NCI-H1417 (cell line): ENCODE measurements at places on chromosomes 4 and X.

- DNase-seq, result no peak
Observed at GRCh38 chr4:7812231-7812857, 127.3 kb downstream of the AFAP1 start.

DNA sequence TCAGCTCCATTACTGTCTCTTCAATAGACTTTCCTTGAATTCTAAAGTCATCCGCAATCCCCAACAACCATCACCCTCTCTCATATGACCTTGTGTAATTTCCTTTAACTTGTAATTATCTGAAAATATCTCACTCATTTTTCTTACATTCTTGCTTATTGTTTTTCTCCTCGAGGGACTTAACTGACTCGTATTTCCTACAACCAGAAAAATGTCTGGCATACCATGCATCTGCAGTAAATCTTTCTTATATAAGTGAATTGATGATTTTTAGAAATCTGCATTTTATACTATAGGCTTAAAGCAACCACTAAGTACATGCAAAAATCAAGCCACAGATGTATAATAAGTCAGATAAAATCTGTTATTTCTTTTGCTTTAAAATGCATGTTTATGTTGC, 276.7 kb downstream of the UNC5C start:
- no peak for DNase-seq

GRCh38 chr4:26459054-26459755, 31.1 kb downstream of the CCKAR start:
- DNase-seq, result peak; percentile 68

GRCh38 chr4:17124767-17125166, 226.3 kb upstream of the LDB2 start:
- no peak for DNase-seq

- DNase-seq, result no peak
Observed at GRCh38 chr4:38921151-38921550, 53.5 kb downstream of the FAM114A1 start.

GRCh38 chrX:102714994-102715393, 2.7 kb downstream of the GPRASP2 start:
- DNase-seq, result no peak

GRCh38 chr4:98908703-98909262, 20.1 kb downstream of the EIF4E start:
- peak; percentile 1 for DNase-seq

GRCh38 chr4:54066088-54066415, 1.6 kb upstream of the CHIC2 start:
- no peak for DNase-seq

- DNase-seq, result peak; percentile 47
Observed at GRCh38 chr4:25441519-25442117, 64.6 kb downstream of the ANAPC4 start.

DNA sequence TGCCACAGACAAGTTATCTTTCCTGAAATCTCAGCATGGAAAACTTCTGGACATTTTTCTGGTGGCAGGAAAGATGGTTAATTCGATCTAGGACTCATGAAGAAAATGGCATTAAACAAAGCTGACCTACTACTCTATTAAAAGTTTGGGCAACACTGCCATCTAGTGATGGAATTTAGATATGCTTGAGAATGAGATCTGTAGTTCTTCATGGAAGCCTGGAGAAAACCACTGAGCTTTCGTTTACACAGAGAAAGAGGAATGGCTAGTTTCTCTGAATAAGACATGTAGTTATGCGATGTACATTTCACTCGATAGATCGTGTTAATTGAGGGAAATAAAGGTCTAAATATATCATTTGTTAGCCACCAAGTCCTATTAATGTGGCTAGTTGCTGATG, 51.7 kb upstream of the CHRDL1 start:
- peak; percentile 35 for DNase-seq
